ENCODE measurements at places on chromosomes 13 and 19.

DNA sequence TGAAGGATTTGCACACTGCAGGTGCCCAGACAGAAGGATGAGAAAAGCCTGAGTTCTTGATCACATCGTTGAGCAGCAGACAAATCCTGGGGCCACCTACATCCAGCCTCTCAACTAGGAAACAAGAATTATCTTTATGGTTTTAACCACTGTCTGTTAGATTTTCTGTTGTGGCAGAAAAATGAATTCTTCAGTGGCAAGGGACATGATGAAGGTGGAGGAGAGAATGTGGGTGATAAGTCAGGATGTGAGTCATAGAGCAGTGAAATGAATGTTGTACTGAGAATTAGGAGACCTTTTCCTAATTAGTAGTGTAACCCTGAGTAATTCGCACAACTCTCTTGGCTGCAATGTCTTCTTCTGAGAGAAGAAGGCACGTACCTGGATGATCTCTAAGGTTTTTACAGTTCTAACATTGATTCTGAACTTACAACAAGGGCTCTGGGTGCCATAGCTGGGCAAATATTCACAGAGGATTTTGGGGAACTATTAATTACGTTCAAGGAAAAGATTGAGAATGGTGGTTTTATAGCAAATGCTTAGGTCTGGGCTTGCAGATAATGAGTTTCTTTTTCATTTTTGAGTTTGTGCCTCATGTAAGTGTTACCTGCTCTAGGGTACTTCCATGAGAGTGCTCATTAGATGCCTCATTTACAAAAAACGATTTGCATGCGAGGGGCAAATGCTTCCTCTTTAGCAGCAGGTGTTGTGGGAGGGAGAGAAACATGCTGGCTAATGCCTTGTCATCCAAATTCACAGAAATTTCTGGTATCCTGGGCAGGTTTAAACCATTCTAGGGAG lies 111.0 kb upstream of the KL start:
- DNase-seq = peak; percentile 48

GRCh38 chr19:35629332-35629633 lies 447 bp downstream of the RBM42 start:
- no peak for DNase-seq

DNA sequence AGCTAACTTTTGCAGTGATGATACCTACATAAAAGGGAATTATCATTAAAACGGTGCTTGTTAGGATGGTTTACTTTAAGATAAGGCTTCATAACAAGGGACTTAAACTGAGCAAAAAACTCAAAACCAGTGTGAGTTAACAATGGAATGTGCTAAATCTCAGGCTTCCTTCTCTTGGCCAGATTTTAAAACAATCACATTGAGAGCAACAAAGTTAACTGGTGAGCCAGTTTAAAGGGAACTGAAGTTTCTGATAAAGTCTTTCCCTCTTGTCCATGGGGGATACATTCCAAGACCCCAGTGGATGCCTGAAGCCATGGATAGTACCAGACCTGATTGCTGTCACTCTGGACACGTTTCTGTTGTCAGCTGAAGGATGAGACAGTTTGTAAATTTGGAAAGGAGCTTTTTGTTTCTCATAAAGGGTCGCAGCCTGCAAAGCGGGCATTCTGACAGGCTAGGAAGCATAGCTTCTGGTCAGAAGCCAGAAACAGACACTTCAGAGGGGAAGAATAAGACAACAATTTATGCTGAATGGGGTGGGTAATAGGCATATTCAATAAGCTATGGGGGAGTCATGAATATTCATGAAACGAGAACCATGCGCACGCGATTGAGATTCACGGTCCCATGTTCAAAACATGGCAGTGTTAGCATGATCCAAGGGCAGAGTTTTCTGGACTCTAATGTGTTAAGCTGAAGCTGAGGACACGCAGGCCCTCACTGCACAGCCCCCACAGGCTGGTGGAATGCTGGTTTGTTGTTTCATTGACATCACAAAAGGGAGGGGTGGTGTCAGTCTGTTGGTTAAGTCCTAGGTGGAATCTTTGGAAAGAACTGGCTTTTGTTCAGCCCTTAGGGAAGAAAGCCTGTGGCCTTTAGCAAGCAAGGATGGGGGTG lies 150.6 kb upstream of the RNF113B start:
- no peak for DNase-seq

DNA sequence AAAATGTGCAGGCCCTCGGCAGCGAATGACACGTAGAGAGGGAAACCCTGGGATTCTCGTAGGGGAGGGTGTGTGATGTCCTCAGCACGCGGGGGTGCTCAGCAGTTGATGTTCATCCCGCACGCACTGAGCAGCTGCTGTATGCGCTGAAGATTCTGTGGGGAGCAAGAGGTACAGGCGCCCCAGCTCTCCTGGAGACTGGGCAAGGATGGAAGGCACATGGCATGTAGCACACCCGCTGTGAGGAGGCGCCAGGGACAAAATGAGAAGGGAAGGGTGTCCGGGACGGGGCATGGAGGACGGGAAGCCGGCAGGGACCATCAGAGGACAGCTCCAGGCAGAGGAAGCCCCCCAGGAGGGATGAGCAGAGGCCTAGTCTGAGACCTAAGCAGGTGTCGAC lies 15.4 kb downstream of the ATP11A start:
- no peak for DNase-seq

GRCh38 chr19:48963371-48964204 lies 1.5 kb upstream of the FTL start:
- DNase-seq = peak; percentile 86

GRCh38 chr19:32273483-32273882 lies 71.9 kb upstream of the ZNF507 start:
- no peak for DNase-seq

DNA sequence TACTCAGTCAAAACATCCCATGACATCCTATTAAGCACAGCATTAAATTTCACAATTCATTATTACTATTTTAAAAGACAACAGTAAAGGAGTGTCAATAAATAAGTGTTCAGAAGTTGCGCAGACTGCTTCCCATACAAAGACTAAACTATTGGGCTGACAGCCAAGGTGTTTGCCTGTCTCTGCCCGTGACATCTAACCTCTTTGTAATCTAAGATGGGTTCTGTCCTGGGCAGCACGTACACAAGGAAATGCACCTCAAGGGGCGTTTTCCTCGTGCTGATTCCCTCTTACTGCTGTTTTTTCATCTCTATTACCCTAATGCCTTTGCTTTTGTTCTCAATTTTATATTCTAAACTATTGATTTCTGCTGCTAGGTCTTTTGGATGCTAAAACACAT lies 216.3 kb downstream of the NHLRC3 start:
- no peak for DNase-seq

DNA sequence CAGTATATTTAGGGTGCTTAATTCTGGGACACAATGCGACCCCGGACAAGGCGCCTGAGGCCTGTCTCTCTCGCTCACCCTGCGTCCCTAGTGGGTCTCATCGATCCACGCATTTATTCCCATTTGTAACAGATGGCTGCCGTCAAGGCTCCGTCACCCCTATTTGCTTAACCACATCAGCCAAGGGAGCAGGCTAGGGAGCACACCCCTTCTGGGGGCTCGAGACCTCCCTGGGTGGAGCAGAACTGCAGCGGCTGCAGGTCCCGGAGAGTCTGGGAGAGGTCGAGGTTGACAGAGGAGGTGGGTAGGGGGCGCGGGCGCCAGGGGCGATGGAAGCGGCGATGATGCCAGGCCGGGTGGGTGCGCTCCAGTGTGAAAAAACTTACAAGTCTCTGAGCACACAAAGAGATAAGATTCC lies 507 bp downstream of the ALG5 start:
- DNase-seq = peak; percentile 47

- no peak for DNase-seq
These were observed 1312.4 kb downstream of the PCDH9 start for GRCh38 chr13:65917731-65918130.

DNA sequence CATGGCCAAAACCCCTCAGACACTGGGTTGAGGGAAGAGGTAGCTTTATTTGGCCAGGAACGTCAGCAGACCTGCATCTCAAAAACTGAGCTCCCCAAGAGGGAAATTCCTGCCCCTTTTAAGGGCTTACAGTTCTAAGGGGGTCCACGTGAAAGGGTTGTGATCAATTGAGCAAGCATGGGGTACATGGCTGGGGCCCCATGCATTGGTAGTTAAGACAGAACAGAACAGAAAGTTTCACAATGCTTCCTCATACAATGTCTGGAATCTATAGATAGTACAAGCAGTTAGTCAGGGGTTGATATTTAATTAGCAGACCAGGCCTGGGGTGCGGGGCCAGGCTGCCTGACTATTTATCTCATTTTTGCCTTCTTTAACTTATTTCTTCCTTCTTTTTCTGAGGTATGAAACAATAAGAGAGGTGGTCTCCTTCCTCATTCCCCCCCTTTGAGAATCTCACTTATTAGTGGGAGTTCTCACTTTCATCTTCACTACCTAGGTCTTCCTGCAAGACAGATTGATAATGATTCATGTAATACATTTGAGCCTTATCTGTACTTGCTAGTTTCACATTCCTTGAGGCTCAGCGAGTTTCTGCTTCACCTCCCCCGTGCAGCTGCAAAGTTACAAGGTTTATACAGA lies 84.8 kb downstream of the SLC25A15 start:
- DNase-seq = no peak

GRCh38 chr19:36605877-36606478 lies 865 bp downstream of the ZNF382 start:
- DNase-seq = no peak

DNA sequence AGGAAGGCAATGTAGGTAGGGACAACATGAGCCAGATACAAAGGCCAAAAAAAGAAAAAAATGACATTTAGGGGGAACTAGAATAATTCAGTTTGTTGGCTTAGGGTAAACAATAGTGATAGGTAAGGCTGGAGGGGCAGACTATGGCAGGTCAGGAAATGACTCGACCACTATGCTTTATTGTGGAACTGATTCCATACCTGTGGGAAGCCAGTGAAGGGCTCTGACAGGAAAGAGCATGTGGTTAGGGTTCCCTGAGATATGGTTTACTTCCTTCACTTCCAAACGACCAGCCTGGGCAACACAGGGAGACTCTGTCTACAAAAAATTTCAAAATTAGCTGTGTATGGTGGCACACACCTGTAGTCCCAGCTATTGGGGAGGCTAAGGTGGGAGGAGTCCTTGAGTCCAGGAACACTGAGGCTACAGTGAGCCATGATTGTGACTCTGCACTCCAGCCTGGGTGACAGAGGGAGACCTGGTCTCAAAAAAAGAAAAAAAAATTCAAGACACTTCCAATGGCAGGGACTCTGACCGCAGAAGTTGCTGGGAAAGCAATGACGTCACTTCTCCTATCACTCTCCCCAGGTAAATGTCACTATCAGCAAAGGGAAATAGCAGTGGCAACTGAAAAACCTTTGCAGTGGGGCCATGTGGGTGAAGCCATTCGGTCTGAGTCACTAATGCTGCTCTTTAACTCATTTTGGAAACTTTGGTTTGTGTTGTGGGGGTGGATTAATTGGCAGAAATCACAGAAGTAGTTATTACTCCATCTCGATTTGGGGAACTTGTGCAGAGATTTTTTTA lies 192.8 kb upstream of the TSC22D1 start:
- peak; percentile 15 for DNase-seq

GRCh38 chr13:99969919-99970650 lies 1.5 kb downstream of the ZIC5 start:
- DNase-seq = no peak

- DNase-seq = no peak
These were observed 437.7 kb downstream of the TSHZ3 start for GRCh38 chr19:30911491-30911890.

GRCh38 chr19:8117991-8118390 lies 31.4 kb downstream of the FBN3 start:
- DNase-seq = no peak

DNA sequence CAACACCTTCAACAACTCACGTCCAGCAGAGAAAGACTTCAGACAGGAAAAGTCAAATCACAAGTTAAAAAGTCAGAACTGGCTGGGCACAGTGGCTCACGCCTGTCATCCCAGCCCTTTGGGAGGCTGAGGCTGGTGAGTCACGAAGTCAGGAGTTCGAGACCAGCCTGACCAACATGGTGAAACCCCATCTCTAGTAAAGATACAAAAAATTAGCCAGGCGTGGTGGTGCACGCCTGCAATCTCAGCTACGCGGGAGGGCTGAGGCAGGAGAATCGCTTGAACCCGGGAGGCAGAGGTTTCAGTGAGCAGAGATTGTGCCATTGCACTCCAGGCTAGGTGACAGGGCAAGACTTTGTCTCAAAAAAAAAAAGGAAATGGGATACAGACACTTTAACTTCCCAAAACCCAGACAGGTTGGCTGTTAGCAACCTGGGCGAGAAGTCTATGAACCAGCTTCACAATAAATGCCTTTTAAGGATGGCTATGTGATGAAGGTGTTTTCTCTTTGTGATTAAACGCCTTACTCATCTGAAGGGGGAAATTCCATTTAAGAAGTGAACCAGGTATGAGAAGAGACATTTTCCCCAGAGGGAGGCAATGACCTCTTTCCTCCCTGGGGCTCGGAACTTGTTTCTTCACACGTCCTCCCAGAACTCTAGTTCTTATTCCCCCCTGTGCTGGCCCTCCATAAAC lies 80.4 kb downstream of the INSR start:
- peak; percentile 32 for DNase-seq

DNA sequence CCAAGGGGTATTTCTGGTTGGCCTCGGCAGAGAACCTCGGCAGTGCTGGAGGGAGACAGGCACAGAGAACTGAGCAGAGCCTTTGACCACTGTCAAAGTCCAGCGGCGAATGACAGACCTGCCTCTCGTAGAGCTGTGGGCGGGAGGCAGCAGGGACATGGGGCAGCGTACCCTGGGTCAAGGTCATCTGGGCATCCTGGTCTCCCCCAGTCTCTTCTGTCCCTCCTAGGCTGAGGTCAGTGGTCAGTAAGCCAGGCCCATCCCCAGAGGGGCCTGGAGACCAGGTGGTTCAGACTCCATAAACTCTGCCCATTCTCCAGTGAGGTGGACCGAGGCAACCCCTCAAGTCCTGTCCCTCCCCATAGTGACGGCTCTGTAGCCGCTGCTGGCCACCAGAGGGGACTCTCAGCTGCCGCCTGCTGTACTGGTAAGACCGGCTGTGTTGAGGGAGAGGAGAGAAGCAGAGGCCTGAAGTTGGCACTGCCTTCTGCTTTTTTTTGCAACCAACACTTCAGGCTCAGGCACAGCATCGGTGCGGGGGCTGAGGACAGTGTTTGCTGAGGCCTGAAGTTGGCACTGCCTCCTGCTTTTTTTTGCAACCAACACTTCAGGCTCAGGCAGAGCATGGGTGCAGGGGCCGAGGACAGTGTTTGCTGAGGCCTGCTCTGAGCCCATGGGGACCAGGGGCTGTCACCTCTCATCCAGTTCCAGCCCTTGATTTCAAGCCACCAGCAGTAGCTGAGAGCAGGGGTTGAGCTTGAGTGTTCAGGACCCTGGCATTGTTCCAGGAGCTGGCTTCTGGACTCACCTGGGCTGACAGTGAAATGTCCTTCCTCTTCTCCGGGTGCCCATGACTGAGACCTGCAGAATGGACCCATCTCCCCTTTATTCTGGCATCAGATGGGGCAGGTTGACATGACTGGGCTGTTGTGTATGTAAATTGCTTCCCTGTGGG lies at the start of gene PGLYRP2:
TSS of gene PGLYRP2 (minus strand) at position 111 of the 955 bp plus-strand sequence. CDS start 130 bp downstream, outside the sequence.
- no peak for DNase-seq

DNA sequence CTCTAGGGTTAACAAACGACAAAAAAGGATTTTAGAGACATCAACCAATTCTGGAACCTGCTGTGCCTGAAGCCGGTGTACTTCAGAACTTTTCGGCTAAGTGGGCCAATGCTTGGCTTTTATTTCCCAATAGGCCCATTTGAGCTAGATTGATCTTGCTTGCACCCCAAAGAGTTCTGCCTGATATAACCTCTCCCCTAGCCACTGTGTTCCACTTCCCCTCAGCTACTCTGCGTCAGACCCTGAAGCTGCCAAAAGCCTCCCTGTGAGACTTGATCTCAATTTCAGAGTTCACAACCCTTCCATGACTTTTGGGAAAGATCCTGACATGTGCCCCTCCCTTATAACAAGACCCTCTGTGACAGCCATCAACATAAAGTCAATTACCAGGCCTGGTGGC lies 5.6 kb upstream of the SIGLEC14 start:
- no peak for DNase-seq
